ENCODE measurements at places on chromosomes 7 and 10. TPM values are rescaled to one million over a fixed set of nuclear protein-coding genes. Genes with fewer than 3 reads are reported as not detected.
A peak's percentile ranks its signal among the peaks of the same experiment; 100 is the strongest.

- DNase-seq, result no peak
- peaks cover 50% of the 10 kb centered on the region for H3K4me1 ChIP-seq
- no peaks in the 10 kb centered on the region for H3K36me3 ChIP-seq
- H3K27ac ChIP-seq, result no peak overlapping the region
- no peak overlapping the region for H3K4me3 ChIP-seq
Measured at GRCh38 chr10:100746784-100747455, 1.5 kb downstream of the PAX2 start.

- H3K36me3 ChIP-seq, result no peaks in the 10 kb centered on the region
- H3K4me1 ChIP-seq, result no peaks in the 10 kb centered on the region
- no peaks in the 10 kb centered on the region for H3K27me3 ChIP-seq
- no peak overlapping the region for H3K4me3 ChIP-seq
- H3K27ac ChIP-seq, result no peak overlapping the region
Measured at GRCh38 chr7:82530361-82530760, 86.8 kb upstream of the CACNA2D1 start.

DNA sequence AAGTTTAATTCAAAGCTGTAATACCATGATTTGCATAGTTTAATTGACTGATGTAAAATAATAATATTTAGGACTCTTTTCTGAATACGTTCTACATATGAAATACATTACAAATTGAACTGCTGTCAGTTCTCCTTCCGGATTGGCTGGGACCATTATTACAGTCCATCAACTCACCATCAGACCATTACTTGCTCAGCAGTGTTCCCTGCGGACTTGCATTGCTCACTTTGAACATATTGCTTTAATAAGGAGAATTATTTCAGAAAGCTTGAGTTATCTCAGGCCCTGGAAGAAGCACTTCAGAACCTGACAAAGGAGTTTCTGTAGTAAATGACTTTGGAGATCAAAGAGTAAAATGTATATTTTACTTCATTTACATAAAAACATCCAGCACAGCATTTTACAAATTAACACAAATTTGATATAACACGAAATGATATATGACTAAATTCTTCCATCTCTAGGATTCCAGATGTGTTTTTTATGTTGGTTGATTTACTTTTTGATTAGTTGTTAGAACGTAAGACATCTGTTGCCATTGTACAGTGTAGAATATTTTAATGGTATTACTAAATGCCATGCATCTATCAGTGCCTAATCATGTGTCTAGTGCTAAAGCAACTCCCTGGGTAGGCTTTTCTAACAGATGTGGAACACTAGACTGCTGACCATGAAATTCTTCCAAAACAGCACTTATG is 418.5 kb upstream of the SEMA3A start:
- H3K4me3 ChIP-seq, result no peak overlapping the region
- no peaks in the 10 kb centered on the region for H3K4me1 ChIP-seq
- H3K36me3 ChIP-seq, result no peaks in the 10 kb centered on the region
- H3K27ac ChIP-seq, result no peak overlapping the region
- no peak for DNase-seq

GRCh38 chr10:95260397-95260881 is 30.4 kb downstream of the PDLIM1 start:
- H3K27me3 ChIP-seq, result no peaks in the 10 kb centered on the region
- H3K27ac ChIP-seq, result peak overlapping the region; percentile 7
- peak; percentile 72 for DNase-seq
- no peak overlapping the region for H3K4me3 ChIP-seq
- peaks cover 9% of the 10 kb centered on the region for H3K36me3 ChIP-seq

DNA sequence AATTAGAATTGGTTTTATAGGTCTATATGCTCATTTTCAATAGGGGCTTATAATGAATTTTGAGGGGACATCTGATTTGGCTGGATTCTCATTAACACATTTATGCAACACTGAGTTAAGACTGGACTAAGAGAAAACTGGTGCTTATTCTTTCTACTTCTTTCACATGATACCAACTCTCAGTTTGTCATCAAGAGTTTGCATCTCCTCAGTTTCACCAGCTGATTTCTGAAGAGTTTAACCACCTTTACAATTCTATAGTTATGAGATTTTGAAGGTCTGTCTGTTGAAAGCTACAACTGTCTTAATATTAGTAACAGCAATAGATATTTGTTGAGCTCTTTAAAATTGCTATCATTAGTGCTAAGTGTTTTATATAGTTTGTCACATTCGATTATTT is 867.0 kb upstream of the SORCS1 start:
- H3K27me3 ChIP-seq, result no peaks in the 10 kb centered on the region
- H3K27ac ChIP-seq, result no peak overlapping the region
- H3K4me1 ChIP-seq, result no peaks in the 10 kb centered on the region
- H3K36me3 ChIP-seq, result no peaks in the 10 kb centered on the region
- H3K4me3 ChIP-seq, result no peak overlapping the region

DNA sequence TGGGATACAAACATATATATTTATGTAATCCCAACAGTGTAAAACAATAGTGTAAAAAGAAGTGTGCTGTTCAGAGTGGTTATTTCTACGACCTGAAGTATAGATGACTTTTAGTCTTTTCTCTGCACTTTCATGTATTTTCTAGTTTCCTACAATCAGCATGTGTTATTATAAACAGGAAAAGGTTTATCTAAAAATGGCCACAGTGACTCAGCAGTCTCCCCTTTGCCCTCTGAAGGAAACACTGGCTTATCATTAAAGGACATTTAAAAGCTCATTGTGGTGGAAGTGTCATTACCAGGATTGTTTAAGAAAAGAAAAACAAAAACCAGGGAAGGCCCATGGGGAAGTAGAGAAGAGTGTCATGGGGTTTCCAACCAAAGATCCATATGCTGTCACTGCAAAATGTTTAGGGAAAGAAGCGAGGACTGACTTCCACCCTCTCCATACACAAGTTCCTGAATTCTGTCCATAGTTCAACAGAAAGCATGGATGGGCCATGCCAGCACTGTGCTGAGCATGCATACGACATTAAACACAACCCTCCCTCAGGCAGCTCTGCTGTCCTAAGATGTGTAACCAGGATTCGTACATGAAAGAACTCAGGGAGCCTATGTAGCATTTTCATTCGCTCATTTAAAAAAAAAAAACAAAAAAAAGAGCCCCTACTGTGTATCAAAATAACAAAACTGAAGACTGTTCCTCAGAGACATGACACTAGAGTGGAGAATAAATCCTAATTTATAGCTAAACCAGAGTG is 10.2 kb downstream of the CYREN start:
- H3K4me1 ChIP-seq, result peaks cover 37% of the 10 kb centered on the region
- H3K36me3 ChIP-seq, result peaks cover 44% of the 10 kb centered on the region
- no peaks in the 10 kb centered on the region for H3K27me3 ChIP-seq
- H3K27ac ChIP-seq, result peak overlapping the region; percentile 62
- no peak overlapping the region for H3K4me3 ChIP-seq

- H3K36me3 ChIP-seq, result peaks cover 39% of the 10 kb centered on the region
- peak overlapping the region; percentile 23 for H3K27ac ChIP-seq
- peaks cover 24% of the 10 kb centered on the region for H3K4me1 ChIP-seq
- DNase-seq, result no peak
- H3K27me3 ChIP-seq, result no peaks in the 10 kb centered on the region
- no peak overlapping the region for H3K4me3 ChIP-seq
Measured at GRCh38 chr7:42914421-42915045, 2.7 kb upstream of the C7orf25 start.

DNA sequence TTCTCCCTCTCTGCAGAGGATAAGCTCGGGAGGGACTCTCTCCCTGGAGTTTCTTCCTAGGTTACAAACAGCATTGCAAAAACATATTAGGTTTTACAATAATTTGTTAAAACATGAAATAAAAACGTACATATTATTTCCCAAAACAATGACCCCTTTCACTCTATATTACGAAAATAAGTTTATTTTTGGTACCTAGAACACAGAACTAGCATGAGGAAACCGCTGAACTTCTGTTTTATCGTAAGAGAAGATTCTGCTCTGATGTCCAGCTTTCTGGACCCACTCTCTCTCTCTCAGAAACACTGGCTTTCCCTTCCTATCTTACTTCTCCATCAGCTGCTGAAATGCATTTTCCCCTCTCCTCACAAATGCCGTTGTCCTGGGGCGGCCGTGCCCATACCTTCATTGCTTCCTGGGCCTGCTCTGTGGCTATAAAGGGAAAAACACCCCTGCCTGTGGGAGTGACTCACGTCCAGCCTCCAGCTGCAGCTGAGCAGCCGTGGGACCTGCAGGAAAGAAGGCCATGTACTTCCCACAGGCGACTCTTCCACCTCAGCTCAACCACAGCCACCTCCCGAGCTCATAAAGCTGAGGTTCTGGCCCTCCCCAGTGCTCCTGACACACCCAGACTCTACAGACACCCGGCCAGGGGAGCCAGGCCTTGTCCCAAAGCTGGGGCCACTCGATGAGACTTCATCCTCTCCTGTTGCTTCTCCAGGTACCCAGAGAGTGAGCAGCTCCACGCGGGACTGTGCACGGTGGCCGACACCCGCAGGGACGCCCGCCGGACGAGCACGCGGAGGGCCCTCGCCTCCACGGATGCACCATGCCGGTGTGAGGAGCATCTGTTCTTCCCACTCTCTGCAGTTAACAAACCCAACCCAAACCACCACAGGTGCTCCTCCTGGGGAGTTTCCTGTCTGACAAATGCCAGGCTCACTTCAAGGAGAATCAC is 3.1 kb downstream of the GPER1 start:
- no peaks in the 10 kb centered on the region for H3K27me3 ChIP-seq
- DNase-seq, result no peak
- H3K4me3 ChIP-seq, result peak overlapping the region; percentile 9
- H3K27ac ChIP-seq, result no peak overlapping the region

GRCh38 chr10:44339218-44339617 is 45.7 kb downstream of the CXCL12 start:
- H3K36me3 ChIP-seq, result no peaks in the 10 kb centered on the region
- H3K4me3 ChIP-seq, result no peak overlapping the region
- no peak overlapping the region for H3K27ac ChIP-seq
- no peak for DNase-seq
- H3K27me3 ChIP-seq, result no peaks in the 10 kb centered on the region

DNA sequence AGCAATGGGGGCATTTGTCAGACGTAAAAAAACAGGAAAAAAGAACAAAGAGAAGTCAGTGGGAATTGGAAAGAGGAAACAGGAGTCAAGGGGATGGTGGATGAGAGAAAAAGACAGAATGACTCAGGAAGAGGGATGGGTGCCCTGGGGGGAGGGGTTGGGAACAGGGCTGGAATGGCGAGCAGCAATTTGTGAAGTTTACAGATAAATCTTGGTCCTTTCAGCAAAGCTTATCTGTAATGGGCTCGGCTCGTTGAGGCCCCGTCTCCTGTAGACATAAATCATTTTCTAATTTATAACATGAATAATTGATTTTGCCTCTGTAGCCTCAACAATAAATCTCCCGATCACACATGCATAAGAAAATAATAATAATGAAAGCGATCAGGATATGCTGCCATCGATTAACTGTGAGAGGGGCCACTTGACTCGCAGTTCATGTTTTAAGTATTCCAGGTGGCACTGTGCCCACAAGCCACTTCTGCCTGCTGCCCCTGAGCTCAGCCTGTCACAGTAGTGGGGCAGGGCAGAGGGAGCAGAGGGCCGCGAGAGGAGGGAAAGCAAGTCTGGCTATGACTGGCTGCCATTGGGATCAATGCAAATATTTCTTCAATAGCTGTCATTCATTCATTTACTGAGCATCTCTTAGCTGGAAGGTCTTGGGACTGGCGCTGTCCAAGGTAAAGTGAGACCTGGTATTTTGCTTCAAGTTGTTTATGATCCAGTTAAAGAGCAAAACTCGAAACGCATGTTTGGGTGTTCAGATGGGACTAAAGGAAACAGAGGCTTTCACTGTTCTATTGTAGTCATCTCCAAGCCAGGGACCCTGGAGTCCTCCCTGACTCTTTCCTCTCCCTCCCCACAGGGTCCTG is 47.4 kb upstream of the R3HCC1L start:
- H3K4me1 ChIP-seq, result no peaks in the 10 kb centered on the region
- H3K4me3 ChIP-seq, result no peak overlapping the region
- H3K36me3 ChIP-seq, result no peaks in the 10 kb centered on the region

GRCh38 chr10:44198780-44199097 is 186.2 kb downstream of the CXCL12 start:
- peak overlapping the region; percentile 41 for H3K27ac ChIP-seq
- H3K27me3 ChIP-seq, result no peaks in the 10 kb centered on the region
- peaks cover 16% of the 10 kb centered on the region for H3K4me1 ChIP-seq
- DNase-seq, result no peak

The LRRD1 gene
- not detected for total RNA-seq

The FAM185A gene
- 15.6 TPM for total RNA-seq

The BEND7 gene
- 19.6 TPM for total RNA-seq

The CLRN3 gene
- total RNA-seq, result not detected

The TFPI2 gene
- not detected for total RNA-seq

All from stomach (tissue), 19 donors.